Activated CD8-positive, alpha-beta memory T cell treated with anti-CD3 and anti-CD28 coated beads for 36 hours (primary cell): ENCODE measurements at places on chromosomes 7 and 10. TPM values are rescaled to one million over a fixed set of nuclear protein-coding genes. Genes with fewer than 3 reads are reported as not detected.

Gene WNT2
- not detected for total RNA-seq

Gene CALN1
- not detected for total RNA-seq

Gene MLXIPL
- total RNA-seq: not detected

Gene GIMAP2
- 30.6 TPM for total RNA-seq

Gene ATRNL1
- 0.19 TPM for total RNA-seq

Gene TMEM176B
- total RNA-seq: not detected

Gene SH2B2
- 2.2 TPM for total RNA-seq

Gene DENND2A
- not detected for total RNA-seq
